CD8-positive, alpha-beta T cell (primary cell): ENCODE measurements at places on chromosomes 6 and 20. TPM values are rescaled to one million over a fixed set of nuclear protein-coding genes. Genes with fewer than 3 reads are reported as not detected.

The MMP24 gene
- total RNA-seq: 0.11 TPM

DNA sequence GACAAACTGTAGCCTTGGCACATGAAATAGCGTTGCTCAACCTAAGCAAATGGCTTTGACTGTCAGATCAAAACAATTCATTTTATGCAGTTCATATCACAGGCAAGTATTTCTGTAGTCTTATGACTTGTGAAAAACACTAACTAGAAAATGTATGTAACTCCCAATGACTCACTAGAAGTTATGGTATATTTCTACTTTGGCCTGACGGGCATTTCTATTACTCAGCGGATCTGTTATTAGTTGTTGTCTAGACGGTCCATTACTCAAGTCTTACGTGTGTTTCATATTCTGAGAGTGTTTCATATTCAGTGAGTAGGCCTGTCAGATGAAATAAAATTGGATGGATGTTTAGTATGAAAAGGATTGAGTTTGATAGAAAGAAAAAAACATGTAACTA lies 880.9 kb downstream of the PRIM2 start:
- no peak for DNase-seq

- no peak for DNase-seq
Measured at GRCh38 chr6:8904754-8905153, 469.4 kb upstream of the SLC35B3 start.

- peak; percentile 39 for DNase-seq
Measured at GRCh38 chr6:32460528-32460927, 20.8 kb downstream of the HLA-DRA start.

GRCh38 chr6:7252390-7252789 lies 60.6 kb downstream of the SSR1 start:
- DNase-seq: no peak

DNA sequence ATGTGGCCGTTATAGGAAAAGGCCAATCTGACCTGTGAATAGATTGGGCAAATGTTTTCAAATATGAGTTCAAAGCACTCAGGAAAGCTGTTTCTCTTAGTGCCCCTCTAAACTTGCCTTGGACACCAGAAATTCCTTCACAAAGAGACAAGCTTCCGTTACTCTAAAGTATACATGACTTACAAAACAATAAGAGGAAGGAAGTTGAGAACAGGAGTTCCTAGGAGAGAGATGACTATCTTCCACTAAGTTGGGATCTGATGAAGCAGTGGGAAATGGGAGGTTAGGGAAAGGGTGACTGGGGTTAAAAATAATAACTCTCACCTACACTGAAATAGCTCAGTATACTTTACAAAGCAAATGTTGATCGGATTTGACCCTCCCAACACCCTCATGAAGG lies 50.0 kb downstream of the ISM1 start:
- no peak for DNase-seq

GRCh38 chr6:43683708-43684455 lies 3.7 kb downstream of the MRPS18A start:
- no peak for DNase-seq

DNA sequence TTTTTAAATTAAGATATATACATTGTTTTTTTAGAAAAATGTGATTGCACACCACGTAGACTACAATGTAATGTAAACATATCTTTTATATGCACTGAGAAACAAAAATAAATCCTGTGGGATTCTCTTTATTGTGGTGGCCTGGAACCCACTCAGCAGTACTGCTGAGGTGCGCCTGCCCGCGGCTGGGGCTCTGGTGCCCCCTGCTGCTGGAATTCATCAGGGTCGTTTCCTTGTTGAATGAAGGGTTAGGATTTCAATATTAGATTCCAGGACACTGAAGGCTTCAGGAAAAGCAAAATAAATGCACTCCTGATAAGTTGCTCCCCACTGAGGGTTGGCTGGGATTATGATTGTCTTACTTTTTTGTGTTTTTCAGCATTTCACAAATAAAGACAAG lies 175.8 kb upstream of the GGTLC1 start:
- peak; percentile 64 for DNase-seq

GRCh38 chr6:82766476-82766875 lies 299.2 kb downstream of the UBE3D start:
- DNase-seq: no peak

GRCh38 chr6:134544737-134545136 lies 226.8 kb upstream of the SGK1 start:
- no peak for DNase-seq
